ENCODE measurements at places on chromosomes 3 and 15.

DNA sequence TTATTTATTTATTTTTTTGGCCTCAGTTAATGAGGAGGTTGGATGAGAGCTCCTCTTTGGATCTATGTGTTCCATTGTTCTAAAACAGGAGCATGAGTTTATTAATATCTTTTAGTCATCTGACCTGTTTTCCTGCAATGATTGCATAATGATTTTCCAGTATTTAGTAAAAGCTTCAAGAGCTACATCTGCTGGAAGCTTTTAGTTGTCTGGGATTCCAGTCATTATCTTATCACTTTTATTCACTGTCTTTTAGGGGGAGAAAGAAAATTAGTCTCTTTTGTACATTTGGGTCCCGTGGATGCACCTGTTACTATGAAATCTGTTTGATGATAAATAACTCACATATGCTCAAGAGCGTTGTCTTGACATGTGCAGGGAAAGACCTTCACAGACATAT is 1270.0 kb downstream of the ROBO1 start:
- no peak for DNase-seq

- DNase-seq, result no peak
These were observed 42.2 kb downstream of the FOXP1 start for GRCh38 chr3:71541313-71541712.

- no peak for DNase-seq
These were observed 93.7 kb upstream of the GK5 start for GRCh38 chr3:142319094-142319493.

GRCh38 chr3:104040896-104041295 is 1325.8 kb upstream of the ALCAM start:
- no peak for DNase-seq

DNA sequence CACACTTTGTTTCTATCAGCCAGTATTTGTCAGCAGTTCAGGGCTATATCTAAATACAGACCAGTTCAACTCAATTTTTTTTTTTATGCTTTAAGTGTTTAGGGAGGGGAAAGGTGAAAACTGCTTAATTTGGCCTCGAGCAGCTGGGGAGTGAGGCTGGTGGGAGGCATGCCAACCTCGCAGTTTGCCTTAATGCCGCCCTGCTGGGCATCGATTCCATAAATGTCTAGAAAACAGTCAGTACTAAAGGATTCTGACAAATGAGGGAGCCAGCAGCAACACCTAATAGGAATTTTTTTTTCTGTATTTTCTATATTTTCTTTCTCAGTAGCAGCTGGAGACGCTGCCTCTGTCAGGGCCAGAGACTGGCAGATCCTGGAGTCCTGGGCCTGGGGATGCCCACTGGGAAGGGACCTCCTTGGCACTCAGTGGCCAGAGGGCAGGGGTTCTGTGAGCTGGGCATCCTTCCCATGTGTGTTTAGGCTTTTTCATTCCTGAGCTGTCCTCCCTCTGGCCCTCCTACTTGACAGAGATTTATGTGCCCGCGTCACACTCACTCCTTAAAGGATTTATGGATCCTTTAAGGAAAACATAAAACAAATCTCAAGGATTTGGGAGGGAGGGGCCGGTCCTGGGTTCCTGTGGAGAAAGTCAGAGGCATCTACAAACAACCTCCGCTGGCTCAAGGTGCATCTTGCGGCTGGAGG is 117.8 kb downstream of the WNT5A start:
- DNase-seq, result peak; percentile 73

DNA sequence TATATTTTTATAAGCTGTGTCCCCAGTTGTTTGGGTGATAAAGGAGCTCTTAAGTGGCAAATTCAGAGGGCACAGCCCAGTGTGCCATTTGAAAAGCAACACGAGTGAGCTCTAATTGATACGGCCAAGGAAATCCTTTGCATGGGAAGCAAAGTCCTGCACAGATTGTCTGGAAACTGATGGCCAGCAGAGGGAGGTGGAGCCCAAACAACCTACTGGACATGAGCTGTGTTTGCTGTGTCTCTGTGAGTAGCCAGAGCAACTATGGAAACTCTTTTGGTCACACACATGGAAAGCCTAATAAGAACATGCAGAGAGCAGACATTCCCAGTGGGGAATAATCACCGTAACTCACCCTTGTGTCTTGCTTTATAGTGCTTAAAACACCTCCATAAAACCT is 24.4 kb downstream of the ONECUT1 start:
- no peak for DNase-seq

- DNase-seq, result no peak
These were observed 7.3 kb downstream of the CCDC33 start for GRCh38 chr15:74243431-74243830.

DNA sequence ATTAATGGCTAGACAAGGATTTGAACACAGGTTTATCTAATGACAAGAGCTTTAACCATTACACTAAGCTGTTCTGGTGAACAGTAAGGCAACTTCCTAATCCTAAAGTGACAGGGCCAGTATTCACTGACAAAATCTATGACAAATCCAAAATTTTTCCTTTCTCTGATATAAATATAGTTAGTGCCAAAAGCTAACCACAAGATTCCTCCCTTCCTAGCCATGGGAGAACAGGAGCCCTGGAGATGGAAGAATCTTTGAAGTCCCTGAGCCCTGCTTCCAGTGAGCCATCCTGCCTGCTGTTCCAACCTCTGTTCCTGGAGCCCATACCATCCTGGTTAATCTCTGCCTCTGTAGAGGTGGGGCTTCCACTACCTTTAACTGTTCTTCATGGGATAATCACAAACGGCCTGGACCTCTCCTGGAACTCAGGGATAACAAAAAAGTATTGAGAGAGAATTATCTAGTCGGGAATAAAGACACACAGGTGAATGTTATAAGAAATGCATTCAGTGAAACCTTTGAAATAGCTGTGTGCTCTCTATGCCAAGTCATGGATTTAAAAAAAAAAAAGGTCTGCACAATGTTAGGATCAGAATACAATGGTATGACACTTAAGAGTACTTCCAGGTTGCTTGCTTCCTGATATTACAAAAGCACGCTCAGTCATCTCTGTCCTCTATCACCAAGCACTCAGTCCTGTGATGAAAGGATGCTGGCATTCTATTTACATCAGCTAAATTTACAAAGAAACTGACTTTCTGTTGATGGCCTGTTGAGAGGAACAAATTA is 235.8 kb downstream of the SUCLG2 start:
- no peak for DNase-seq

- peak; percentile 20 for DNase-seq
These were observed 1.3 kb downstream of the PIK3CA start for GRCh38 chr3:179149406-179149867.

GRCh38 chr3:52292247-52293065 is 4.8 kb downstream of the GLYCTK start:
- DNase-seq, result no peak

DNA sequence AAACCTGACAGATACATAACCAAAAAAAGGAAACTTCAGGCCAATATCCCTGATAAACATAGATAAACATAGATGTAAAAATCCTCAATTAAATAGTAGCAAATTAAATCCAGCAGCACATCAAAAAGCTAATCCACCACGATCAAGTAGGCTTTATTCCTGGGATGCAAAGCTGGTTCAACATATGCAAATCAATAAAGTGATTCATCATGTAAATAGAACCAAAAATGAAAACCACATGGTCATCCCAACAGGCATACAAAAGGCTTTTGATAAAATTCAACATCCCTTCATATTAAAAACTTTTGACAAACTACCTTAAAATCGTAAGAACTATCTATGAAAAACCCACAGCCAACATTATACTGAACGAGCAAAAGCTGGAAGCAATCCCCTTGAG is 882.2 kb downstream of the NTRK3 start:
- no peak for DNase-seq

DNA sequence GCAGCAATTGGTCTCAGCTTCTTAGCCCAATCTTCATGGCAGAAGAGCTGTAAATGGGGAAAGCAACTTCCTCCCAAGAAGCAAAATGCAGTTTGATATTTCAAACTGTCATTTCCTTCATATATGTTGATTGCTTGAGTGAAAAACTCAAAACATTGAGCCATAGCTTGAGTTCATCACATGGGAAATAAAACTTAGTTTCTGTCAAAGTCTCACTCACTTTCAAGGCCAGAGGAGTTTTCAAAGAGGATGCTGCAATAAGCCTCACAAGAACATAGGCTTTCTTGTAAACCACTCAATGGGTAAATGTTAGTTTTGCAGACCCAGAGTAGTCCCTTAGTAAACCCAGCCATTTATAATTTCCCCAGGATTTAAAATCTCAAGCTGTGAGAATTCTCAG is 29.1 kb upstream of the SUCLG2 start:
- DNase-seq, result no peak

- no peak for DNase-seq
These were observed 39.5 kb downstream of the TIGIT start for GRCh38 chr3:114333180-114333922.

DNA sequence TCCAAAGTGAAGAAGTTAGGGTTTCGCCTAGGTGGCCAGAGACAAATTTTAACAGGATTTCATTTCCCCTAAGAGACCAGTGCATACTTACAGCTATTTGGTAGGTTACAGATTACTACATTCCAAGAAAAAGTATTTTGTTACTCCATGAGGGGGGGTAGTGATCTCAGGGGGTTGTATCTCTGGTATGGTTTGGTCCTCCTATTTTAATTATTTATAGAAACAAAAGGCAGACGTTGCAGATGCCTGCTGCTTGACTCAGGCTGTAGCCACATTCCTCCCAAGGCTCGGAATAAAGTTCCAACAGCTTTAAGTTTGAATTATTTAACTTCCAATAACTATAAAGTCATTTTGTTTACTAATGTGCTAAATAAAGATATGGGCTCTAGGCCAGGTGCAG is 1.3 kb upstream of the TRIM59 start:
- DNase-seq, result no peak

GRCh38 chr15:28995705-28996104 is 109.9 kb downstream of the APBA2 start:
- DNase-seq, result no peak

DNA sequence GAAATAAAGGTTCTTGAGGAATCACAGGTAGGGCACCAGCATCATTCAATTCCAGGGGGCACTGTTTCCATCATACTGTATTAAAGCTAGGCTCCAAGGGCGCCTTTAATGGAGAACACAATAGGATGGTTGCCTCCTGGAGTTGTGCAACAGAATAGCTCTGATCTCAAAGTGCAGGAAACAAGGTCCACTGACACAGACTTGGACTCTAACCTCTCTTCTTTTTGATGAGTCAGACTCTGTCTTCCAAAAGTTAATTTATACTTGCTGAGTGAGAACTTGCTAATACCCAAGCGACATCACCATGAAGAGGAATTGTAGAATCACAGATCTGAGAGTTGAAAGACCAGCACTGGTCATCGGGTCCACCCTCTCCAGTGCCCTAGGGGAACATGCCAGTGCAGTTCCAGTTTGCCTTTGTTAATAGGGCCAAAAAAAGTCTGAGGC is 94.4 kb upstream of the PHLDB2 start:
- DNase-seq, result no peak

DNA sequence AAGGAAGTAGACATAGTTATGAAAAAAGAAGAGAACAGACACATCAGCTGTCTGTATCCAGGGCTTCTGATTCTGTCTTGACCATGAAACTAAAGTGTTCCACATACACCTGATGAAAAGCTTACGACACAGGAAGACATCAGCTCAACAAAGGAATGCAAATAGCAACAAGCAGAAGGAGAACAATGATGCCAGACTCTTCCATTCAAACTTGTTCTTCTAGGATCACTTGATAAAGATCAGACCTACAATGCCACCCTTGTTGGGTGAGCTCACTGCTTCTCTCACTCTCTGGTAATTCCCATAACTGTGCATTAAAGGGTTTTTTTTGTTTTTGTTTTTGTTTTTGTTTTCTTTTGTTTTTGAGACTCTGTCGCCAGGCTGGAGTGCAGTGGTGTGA is 49.7 kb downstream of the GATM start:
- DNase-seq, result no peak

- no peak for DNase-seq
These were observed 40.4 kb upstream of the PRICKLE2 start for GRCh38 chr3:64265646-64266045.

DNA sequence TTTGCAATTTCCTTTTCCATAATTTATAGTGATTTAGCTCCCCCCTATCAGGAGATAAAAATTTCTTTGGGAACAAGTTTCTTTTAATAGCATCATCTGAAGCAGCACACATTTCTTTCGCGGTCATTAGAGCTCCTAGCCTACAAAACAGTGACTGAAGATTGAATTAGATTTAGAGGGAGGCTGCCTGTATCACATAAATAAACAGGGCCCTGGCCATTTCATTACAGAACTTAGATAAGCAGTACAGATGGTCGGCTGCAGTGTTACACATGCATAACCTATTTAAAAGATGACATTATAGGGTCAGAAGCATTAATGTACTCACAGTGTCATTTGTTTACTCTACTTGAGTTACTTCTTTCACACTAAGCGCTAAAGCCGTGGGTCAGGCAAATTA is 81.4 kb upstream of the SLC25A26 start:
- DNase-seq, result no peak

- DNase-seq, result no peak
These were observed 550.4 kb upstream of the CCDC54 start for GRCh38 chr3:106826791-106827311.

GRCh38 chr3:8658306-8659212 is 14.0 kb upstream of the SSUH2 start:
- DNase-seq, result peak; percentile 44

- peak; percentile 89 for DNase-seq
These were observed 38.2 kb upstream of the RHO start for GRCh38 chr3:129490273-129490675.

DNA sequence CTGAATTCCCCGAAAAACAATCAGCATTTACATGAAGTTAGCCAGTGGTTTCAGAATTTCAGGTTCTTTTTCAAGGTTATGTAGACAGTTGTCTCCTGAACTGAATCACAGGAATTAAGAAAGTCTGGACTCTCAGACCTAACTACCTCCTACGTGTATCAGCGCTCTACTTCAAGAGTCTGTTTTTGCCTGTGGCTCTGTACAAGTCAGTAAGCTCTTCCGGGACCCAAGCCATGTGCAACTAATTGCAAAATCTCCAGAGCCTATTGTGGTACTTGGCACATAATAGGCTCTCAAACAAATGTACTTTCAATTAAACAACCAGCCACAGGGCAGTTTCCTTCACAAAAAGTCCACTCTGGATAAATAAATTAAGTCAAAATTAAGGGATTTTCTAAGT is 414.2 kb downstream of the PDCD6IP start:
- DNase-seq, result no peak

- no peak for DNase-seq
These were observed 411.7 kb upstream of the RORA start for GRCh38 chr15:61640756-61641155.

GRCh38 chr3:29261119-29261518 is 19.8 kb upstream of the RBMS3 start:
- no peak for DNase-seq

- no peak for DNase-seq
These were observed 1.2 kb downstream of the SNX22 start for GRCh38 chr15:64152507-64153387.

DNA sequence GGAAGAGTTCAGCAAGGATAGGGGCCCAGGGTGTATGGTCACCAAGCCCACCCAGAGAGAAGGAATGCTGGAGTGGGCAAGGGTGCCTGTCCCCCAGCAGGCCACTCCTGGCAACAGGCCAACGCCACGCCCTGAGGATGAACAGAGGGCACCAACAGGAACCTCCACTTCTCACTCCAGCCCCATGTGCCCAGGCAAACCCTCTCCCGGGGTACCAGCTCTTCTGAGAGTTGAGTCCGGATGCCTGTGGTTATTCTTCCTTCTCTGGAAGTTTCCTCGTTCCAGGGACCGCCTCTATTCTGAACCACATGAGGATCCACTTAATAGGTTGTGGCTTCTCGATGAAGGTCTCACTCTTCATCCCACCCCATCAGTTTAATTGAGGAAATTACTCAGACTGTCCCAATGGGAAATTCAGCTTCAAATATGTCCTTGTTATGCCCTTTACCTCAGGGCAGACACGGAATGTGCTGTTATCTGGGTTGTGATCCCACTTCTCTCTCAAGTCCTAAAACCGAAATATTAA is 114.3 kb downstream of the LIPC start:
- no peak for DNase-seq

Data from uterus (tissue), 4 donors.